NK-92 treated with Interleukin-12 subunit alpha and Interleukin-12 subunit beta, amount 100 ng/mL, for 24 hours (cell line): ENCODE measurements at places on chromosomes 1 and 21.

DNA sequence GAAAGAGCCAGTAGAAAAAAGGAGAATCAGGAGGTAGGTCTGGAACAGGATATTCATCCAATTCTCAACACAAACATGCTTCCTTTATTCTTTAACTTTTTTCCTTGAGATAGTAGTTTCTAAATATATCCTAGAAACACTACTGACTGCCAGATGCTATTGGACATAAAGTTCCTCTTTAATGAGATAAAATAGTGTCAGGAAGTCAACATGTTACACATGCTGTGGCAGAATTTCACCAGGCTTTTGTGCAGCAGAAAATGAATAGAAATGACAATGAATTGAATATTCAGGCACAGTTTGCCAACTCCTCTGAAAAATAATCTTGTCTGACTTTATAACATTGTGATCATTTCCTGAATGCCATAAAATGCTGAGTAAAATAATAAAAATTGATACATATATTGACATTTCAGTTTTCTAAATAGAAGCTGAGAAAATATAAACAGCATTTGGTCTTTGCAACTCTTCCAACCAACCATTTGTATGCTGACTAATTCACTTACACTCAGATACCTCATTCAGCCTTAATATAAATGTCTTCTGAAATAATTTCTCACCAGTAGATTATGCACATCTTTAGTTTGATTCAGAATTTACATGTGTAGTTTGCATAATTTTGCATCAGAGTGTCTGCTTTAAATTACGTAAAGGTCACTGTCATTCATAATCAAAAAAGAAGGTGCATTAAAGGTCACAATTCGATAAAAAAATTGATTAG lies 486.1 kb upstream of the ADGRL2 start:
- no peak for DNase-seq

GRCh38 chr1:207821464-207822045 lies 69.7 kb downstream of the CD46 start:
- no peak for DNase-seq

DNA sequence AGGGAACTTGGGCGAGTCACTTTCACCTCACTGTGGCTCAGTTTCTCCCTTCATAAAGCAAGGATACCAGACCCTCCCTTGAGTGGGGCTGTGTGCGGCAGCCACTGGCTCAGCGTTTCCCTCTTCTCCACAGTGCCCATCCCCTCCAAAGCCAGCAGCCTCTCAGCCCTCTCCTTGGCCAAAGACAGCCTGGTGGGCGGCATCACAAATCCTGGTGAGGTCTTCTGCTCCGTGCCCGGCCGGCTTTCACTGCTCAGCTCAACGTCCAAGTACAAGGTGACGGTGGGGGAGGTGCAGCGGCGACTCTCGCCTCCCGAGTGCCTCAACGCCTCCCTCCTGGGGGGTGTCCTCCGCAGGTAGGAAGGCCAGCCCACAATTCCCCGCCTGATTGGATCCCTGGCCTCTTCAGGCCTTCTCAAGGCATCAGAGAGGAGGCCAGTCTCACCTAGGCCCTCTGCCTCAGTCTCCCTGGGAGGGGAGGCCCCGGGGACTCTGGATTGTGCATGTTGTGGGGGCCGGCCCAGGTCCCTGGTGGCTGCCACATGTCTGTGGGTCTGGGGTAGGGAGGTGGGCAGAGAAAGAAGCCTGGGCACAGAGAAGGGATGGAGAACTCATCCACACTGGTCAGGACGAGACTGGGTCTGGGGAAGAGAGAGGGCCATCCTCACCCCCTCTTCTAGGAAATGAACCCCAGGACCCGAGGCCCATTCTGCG lies 15.2 kb downstream of the TFAP2E start:
- no peak for DNase-seq

GRCh38 chr1:31040038-31040437 lies 25.5 kb downstream of the PUM1 start:
- DNase-seq: no peak

GRCh38 chr1:94395748-94396309 lies 22.4 kb upstream of the ABCD3 start:
- DNase-seq: no peak

- no peak for DNase-seq
These were observed 11.9 kb upstream of the CBR3 start for GRCh38 chr21:36122977-36123376.

- DNase-seq: no peak
These were observed 14.0 kb upstream of the ZNF692 start for GRCh38 chr1:248872752-248873408.

GRCh38 chr21:41403966-41404365 lies 22.1 kb upstream of the MX1 start:
- DNase-seq: no peak

DNA sequence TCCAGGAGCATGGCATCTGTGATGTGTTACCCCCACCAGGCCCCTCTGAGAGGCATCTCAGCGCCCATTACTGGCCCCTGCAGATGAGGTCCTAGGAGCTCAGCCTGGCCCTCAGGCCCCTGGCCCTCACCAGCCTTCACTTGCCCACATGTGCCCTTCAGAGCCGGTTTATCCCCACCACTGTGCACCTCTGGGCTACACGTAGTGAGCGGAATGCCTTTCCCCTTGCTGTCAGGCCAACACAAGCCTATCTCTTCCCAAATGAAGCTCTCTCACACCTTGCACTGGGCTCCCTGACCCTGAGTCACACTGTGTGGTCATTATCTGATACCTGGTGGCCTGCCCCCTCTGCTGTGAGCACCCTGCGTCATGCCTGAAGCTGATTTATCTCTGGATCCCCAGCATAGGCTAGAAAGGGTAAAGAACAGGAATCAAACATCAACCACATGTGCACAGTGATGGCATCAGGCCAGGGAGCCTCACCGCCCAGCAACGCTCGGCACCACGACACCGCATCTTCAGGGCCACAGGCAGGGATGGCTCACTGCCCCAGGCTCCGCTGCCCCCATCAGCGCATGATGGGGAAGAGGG lies 49.1 kb downstream of the GLIS1 start:
- no peak for DNase-seq

- DNase-seq: no peak
These were observed 6.8 kb downstream of the XKR8 start for GRCh38 chr1:27966402-27967105.

GRCh38 chr1:102799496-102799895 lies 308.8 kb downstream of the COL11A1 start:
- no peak for DNase-seq

DNA sequence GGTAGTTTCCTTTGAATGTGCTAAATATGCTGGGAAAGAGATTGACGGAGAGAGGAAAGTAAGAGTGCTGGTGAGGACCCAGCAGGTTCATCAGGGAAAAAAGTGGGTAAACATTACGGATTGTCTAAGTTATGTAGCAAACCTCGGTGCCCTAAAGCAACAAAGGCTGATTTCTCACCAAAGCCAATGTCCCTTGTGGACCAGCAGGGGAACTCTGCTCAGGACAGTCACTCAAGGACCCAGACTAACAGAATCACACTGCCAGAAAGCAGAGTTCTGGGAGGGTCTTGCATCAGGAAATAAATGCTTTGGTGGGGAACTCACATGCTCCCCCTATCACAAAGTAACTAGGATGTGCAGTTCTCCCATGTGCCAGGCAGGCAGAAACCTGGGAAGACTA lies 1.7 kb upstream of the IKBKE start:
- no peak for DNase-seq

- DNase-seq: no peak
These were observed 3.2 kb downstream of the SERINC2 start for GRCh38 chr1:31416101-31416736.

GRCh38 chr1:152502496-152503180 lies 8.0 kb upstream of the LCE5A start:
- DNase-seq: no peak

DNA sequence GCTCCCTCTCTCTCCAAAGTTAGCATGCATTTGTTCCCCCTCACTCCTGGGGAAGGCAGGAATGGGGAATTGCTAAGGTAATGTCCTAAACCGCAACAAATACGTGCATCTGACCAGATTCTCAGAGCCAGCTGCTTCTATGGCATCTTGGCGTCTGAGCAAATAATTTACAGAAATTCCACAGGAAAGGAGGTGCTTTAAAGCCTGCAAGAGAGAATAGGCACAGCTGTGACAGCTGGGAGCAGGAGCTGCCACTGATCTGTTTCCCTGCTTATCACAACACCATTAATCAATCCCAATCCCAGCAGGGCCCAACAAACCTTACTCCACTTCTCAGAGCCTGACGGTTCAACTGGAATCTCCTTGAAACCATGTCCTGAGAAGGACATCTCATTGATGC lies 83.5 kb upstream of the ZNF281 start:
- DNase-seq: no peak

- no peak for DNase-seq
These were observed 12.0 kb downstream of the SSU72 start for GRCh38 chr1:1562556-1563195.

- DNase-seq: no peak
These were observed 5.0 kb upstream of the GPR137B start for GRCh38 chr1:236137285-236137852.

DNA sequence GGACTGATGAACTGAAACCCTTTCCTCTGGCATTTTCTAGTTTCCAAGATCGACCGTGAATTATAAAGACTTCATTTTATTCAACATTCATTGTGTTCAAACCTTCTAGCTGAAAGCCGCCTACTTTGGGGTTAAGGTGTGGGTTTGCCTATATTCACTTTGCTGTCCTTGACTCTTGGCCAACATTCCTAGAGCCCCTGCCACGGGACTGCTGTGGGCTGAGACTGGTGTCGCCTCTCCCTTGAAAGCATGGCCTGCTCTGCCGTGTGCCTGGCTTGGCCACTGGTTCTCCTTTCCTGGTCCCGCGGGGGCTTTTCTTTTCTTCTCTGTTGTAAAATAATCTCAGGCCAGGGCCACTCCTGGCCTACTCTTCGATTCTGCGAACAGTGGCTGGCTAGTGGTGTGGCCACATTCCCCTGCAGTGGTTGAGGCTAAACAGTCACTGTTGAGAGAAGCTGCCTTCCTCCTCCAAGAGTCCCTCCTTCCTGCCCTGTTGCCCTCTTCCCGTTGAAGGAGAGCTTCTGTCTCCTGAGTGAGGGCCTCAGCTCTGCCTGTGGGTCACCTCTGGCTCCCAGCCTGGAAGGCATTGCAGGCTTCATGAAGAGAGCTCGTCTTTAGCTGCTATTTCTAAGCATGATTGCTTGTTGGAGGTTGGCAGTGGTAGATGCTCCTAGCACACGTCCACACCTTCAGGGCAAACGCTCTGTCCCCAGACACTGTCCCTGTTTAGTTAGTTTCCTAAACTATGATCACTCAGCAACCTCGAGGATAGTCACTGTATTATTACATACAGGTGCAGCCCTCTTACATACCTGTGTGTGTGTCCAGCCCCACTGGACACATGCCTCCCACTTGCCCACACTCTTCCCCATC lies 80.5 kb downstream of the GALNT2 start:
- no peak for DNase-seq

DNA sequence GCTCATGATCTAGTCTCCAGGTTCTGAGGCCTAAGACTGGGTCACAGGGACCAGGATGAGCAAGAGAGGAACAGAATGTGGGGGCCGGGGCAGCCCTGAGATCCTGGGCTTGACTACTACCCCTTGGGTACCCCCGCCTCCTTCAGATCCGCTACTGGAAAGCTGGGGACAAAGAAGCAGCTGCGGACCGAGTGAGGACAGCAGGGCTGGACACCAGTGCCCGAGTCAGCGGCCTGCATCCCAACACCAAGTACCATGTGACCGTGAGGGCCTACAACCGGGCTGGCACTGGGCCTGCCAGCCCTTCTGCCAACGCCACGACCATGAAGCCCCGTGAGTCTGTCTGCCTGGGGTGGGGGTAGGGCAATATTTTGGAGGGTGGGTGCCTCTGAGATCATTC lies 12.5 kb downstream of the TMEM81 start:
- DNase-seq: no peak

- no peak for DNase-seq
These were observed 24.5 kb upstream of the ZNF436 start for GRCh38 chr1:23394181-23394580.

DNA sequence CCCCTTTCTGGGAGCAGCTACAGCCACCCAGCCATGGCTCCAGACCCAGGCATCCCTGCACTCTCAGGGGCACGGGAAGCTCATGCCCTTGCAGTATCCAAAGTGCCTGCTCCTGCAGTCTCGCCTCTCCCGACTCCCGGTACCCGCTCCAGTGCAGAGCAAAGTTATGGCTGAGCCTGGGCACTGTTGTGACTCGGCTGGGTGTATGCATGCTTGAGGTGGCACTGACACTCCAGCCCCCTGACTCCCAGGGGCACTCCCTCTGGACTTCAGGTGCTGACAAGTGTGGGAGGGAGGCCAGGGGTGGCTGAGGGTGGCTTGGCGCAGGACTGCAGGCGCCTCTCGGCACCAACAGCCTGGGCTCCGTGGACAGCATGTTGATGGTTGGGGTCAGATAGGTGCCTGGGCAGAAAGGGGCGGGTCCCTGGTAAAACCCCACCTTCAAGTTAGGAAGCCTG lies 580.1 kb upstream of the ADGRL2 start:
- no peak for DNase-seq

DNA sequence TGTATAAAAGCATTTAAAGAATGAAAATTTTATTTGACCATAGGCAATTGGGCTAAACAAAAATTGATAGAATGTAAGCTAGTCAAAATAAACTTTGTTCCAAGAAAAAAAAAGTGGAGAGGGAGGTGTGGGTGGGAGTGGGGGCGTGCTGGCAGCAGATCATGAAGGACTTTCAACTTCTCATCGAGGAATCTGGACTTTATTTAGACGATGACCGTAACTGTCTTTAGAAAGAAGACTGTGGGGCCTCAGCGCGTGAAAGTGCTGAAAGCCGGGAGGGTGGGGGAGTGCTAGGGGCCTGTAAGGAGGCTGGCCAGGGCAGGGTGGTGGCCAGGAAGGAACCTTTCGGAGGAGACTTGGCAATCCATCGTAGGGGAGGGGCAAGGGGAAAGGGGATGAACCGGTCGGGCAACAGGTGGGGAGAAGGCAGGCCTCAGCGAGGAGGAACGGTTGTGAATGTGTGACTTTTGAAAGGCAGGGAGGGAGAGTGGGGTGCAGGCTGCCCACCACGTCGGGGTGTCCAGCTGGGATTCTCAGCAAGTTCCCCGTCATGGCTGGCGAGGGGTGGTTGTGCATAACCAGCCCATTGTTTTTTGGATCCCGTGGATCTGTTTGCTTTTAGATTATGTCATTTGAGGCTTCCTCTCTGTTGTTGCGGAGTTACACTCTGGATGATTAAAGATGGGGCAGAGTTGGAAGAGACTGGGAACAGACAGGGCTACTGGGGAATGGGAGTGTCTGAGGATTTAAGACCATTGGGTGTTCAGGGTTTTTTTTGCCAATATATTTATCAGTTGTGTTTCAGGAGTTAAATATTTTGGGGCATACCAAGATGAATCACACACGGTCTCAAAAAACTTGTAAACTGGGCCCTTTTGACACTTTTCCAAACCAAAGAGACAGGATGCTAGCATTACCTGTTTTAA lies 35.5 kb downstream of the HUNK start:
- no peak for DNase-seq

- no peak for DNase-seq
These were observed 16.3 kb downstream of the COL18A1 start for GRCh38 chr21:45421071-45421845.

DNA sequence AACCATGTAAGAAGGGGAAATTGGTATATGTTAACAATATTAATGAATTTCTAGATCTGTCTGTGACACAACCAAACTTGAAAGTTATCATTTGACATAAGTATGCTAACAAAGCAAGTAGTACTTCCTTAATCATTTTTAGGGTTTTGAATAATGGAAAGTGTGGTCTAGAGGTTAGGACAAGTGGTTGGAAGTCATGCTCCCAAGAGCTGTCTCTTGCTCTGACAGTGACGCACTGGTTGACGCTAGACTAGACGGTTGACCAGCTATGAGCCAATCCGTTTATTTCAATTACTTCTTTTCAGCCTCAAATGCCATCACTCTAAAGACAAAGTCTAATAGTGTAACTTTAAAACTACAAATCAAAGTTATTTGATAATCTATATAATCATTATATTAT lies 20.7 kb upstream of the RGS1 start:
- DNase-seq: no peak
